ENCODE measurements at places on chromosomes 16 and 17.

GRCh38 chr17:75832164-75832651 is 12.0 kb downstream of the UNC13D start:
- peak; percentile 61 for DNase-seq

GRCh38 chr17:6686026-6686425 is 27.1 kb downstream of the SLC13A5 start:
- no peak for DNase-seq

GRCh38 chr17:71316176-71316897 is 804.5 kb upstream of the SOX9 start:
- no peak for DNase-seq

DNA sequence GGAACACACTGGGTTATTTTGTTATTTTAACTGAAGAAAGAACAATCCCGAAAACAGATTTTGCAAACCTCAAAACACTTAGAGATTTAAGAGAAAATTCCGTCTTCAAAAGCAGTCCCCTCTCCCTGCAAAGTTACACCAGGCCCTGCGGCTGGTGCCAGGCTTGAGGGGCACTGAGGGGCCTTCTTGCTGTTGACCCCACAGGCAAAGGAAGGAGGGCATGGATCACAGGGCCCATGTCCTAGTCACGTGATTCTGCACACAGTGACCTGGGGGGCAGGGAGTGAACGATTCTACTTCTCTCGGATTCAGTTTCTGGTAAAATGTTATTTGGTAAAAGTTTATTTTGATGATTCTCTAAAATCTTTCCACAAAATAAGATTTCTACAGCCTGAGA is 55.3 kb upstream of the FASN start:
- DNase-seq, result no peak

DNA sequence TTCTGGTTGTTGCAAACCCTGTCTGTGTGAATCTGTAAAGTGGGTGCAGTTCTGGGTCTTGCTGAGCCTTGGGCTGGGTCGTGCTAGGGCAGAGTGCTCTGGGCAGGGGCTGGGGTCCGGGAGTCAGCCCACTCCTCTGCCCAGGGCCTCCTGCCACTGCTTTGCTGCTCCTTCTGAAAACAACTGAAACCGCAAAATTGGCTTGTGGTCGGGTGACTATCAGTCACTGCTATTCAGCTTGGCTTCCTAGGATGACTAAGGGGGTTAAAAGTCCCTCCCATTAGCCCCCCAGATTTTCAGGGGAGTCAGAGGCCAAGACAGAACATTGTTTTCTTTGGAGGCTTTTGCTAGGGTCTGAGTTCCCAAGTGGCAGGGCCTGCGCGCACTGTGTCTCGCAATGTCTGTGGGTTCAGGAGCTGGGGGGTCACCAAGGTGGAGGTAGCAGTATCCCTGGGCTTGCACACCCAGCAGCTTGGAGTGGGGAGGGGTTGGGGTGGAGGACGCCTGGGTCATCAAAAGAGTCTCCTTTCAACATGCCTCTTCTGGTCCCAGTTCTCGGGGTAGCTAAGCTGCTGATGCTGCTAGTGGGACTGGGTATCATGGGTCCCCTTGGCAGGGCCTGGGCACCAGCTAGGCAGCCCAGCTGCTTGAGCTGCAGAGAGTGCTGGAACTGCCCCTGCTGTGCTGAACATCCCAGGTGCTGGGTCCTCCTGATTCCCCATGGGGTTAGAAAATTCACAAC is 13.5 kb upstream of the TBX21 start:
- DNase-seq, result peak; percentile 89

- DNase-seq, result no peak
Measured at GRCh38 chr17:66381701-66382362, 79.4 kb downstream of the PRKCA start.

DNA sequence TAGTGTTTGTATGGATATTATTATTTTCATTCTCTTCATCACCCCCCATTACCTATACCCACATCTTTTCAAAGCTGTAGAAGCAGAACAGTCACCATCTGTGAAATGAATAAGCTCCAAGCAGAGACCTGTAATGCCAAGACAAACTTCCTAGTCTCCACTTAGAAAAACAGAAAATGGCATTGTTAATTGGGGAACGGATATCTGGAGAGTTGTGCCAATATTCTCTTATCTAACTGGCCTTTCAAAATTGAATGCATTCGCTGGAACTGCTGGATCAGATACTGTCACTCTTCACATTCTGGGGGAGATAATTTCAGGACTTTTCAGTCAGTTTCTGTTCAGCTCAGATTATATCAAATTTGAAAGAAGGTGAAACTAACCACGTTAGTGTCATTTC is 464.4 kb upstream of the GOT2 start:
- peak; percentile 26 for DNase-seq

DNA sequence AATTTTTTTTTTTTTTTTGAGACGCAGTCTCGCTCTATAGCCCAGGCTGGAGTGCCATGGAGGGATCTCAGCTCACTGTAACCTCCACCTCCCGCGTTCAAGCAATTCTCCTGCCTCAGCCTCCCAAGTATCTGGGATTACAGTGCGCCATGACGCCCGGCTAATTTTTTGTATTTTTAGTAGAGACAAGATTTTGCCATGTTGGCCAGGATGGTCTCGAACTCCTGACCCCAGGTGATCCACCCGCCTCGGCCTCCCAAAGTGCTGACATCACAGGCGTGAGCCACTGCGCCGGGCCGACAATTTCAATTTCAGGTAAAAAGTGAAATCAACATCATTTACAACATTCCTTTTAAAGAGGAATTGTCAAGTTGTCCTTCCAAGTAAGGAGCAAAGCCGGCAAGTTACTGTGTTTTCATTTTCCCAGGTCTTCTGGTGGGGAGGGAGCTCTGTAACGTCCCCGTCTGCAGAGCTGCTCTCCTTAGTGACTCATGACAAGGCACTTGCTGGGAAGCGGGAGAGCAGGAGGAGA is 873 bp downstream of the NPLOC4 start:
- DNase-seq, result no peak

- DNase-seq, result no peak
Measured at GRCh38 chr17:50922107-50922506, 56.0 kb upstream of the TOB1 start.

DNA sequence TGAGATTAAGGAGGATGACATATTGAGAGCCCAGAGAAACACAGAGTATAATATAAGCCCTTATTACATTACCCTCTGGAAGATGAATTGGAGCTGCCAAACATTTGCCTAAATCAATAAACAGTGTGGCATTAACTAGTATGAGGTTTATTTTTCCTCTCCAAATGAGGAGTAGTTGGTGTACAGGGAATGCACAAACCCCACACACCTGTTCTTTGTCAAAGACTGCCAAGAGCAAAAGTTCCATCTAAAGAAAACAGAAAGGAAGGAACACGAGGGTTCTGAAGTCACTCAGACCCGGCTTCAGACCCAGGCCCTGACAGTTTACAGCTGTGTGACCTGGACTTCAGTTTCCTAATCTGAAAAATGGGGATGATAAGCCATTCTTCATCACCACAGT is 138.1 kb downstream of the SHISA9 start:
- no peak for DNase-seq

DNA sequence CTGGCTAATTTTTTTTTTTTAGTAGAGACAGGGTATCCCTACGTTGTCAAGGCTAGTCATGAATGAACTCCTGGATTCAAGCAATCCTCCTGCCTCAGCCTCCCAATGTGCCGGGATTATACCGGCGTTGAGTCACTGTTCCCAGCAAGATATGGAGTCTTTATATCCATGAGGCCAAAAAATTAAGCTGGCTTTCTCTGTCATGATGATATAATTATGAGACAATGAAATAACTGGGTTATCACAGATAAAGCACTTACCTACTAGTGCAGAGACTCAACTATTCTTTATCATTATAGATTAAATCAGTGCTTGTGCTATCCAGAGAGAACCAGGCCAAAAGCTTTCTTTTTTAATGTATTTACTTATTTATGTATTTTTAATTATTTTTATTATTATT is 36.2 kb downstream of the SMG6 start:
- no peak for DNase-seq

- no peak for DNase-seq
Measured at GRCh38 chr16:51636920-51637769, 486.1 kb upstream of the SALL1 start.

GRCh38 chr16:79271583-79271982 is 329.0 kb downstream of the MAF start:
- no peak for DNase-seq

GRCh38 chr17:34616148-34616547 is 36.8 kb downstream of the TMEM132E start:
- DNase-seq, result no peak

GRCh38 chr17:68704871-68705713 is 103.9 kb upstream of the FAM20A start:
- peak; percentile 26 for DNase-seq

- no peak for DNase-seq
Measured at GRCh38 chr16:53449816-53450517, 15.7 kb downstream of the RBL2 start.

- no peak for DNase-seq
Measured at GRCh38 chr17:80424878-80425765, 10.2 kb downstream of the ENDOV start.

GRCh38 chr16:84614968-84615813 is 2.7 kb downstream of the COTL1 start:
- DNase-seq, result no peak

DNA sequence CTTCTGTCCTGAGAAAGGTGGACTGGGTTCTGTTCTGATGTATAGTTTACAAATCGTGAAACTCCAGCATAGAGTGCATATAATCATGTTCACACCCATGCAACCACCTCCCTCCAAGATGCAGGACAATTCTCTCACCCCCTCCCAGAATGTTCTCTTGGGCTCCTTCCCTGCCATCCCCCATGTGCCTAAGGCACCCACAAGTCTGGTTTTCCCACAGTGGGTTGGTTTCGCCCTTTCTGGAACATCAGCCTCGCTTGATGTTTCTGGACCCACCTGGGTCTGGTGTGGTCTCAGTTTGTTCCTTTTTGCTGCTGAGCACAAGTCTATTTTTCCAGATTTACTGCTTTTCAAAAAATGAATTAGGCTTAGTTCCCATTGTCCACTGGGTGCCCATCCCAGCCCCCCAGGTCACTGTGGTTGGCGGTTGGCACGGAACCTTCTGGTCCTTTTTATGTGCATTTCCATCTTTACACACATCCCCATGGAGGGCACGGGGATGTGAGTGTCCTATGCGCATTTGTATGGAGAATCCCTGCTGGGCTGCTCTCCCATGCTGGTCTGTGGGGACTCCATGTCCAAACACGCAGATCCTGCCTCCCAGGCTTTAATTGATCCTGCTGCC is 19.0 kb downstream of the MAP2K3 start:
- DNase-seq, result no peak

DNA sequence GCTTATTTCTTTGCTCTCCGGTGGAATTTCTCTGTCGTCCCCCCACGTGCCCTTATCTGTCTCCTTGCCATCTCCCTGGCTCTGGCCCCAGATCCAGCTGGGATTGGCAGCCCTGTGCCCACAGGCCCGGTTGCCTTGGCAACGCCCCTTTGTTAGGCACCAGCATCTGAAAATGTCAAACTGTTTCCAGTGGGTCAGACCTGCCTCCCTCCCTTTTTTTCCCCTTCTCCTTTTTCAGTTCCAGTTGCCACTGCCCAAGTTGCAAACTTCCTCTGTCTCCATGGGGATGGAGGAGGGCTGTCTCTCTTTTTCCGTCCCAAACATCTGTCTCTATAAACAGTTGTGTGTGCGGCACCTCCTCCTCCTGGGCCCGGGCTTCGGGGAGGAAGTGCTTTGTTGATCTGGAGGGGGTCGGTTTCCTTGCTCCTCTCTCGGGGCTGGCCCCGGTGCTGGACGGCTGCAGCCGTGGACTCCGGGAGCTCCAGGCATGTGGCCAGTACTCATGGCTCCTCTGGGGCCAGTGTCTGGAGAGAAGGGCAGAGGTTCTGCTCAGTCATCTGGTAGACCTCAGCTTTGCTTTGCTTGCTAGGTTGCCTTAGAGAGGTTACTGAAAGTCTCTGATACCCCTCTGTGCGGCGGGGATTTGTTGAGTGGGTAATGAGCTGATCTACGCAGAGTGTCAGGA is 35.3 kb downstream of the SOCS3 start:
- DNase-seq, result peak; percentile 78

GRCh38 chr17:54864070-54864469 is 36.6 kb upstream of the TOM1L1 start:
- no peak for DNase-seq

DNA sequence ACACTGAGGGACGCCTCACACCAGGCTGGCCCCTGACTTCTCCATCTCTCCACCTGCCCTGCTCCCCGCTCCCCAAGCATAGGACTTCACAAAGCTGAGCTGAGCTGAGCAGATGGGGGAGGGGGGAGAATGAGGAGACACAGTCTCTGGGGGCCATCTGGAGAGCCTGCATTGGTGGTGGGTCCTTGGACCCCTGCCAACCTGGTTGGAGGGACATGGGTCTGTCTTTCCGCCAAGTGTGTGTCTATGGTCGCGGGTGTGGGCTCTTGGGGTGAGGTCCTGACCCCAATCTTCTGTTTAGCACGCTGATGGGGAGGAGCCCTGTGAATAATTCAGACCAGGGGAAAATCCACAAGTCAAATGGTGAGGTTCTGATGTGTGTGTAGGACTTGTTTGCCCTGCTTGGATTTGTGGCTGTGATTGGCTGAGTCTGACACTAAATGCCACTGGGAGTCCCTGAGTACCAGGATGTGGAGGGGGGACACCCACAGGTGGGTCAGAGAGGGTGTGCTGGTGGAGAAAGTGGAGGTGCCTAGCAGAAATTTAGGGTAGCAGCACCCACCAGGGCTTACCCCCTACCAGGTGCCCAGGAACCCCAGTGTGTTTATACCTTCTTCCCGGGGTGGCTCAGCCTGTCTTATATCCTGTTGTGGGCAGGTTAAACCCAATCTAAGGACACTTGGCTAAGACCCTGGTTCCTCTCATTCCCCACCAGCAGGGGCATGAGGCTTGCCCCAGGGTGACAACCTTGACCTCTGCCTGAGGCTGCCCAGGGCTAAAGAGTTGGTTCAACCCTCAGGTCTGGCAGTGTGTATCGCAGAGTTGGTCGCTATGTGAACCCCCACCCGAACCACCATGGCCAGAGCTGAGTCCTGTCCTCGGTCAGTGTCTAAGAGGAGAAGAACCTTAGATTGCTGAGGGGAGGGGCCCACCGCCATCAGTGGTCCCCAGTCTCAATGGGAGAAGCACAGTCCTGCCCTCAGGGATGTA is 2.1 kb downstream of the FMNL1 start:
- no peak for DNase-seq

- peak; percentile 64 for DNase-seq
Measured at GRCh38 chr16:21283521-21284289, 5.6 kb upstream of the CRYM start.

DNA sequence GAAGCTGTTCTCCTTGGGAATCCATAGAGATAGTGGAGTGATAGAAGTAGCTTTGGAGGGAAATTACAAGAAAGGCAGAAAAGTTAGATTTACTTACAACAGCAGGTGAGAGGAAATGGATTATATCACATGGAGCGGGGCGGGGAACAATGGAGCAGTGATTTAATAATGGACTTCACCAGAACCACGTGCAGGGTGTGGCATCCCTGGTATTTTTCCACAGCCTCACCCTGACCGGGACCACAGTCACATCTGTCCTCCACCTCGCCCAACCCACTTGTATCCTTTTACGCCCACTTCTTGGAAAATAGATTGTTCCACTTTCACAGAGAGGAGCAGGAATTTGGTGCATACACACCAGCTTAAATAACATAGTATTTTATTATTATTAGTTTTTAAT is 15.9 kb upstream of the CYB5B start:
- no peak for DNase-seq

GRCh38 chr17:63506627-63507026 is 16.5 kb upstream of the KCNH6 start:
- no peak for DNase-seq

GRCh38 chr17:79813297-79814126 is 16.6 kb upstream of the CBX8 start:
- DNase-seq, result no peak

All from astrocyte of the hippocampus (primary cell).